ENCODE measurements at places on chromosomes 6 and 20.

GRCh38 chr20:13042458-13042794 is 33.7 kb downstream of the SPTLC3 start:
- DNase-seq, result no peak

DNA sequence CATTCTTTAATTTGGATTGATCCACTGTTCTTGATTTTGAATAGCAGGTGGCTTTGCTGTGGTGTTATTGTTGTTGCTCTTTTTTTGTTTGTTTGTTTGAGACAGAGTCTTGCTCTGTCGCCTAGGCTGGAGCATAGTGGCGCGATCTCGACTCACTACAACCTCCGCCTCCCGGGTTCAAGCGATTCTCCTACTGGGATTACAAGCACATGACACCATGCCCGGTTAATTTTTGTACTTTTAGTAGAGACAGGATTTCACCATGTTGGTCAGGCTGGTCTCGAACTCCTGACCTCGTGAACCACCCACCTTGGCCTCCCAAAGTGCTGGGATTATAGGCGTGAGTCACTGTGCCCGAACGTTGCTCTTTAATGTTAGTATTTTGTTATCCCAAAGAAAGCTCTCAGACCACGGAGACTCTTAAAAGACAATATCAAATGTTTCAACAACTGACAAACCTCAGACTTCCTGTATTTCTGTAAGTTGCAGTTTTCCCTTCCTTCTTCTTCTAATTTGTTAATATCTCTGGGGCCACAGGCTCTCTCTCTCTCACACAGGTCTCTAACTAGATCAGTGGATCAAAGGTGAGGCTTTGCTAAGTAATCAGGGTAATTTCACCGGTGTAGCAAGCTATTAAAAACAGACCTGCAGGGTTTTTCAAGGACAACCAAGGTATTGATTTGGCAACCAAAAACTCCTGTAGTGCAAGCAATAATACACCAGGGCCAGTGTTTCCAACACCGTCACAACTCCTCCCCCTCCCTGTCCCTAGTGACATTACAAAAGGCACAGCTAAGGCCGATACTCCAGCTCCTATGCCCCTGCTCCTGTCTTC is 48.8 kb upstream of the ZNF217 start:
- DNase-seq, result no peak

DNA sequence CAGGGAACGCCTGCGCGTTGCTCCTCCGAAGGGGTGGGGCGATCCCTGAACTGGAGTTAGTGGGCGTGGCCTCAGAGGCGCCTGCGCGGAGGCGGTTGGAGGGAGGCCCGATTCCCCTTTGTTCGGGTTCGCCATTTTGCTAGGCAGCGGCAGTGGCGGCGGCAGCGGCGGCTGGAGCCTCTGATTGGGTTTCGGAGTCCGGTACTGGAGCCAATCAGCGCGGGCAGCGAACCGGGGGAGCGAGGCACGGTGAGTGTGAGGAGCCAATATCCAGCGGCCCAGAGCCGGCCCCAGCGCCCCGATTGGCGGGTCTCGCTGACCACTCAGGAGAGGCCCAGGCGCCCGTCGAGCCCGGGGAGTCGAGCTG is at the start of gene NFYA:
NFYA (plus strand) TSS at position 139 of the 367 bp plus-strand sequence. CDS start 6,116 bp downstream, outside the sequence.
- DNase-seq, result no peak

- DNase-seq, result no peak
Measured at GRCh38 chr6:132020138-132020581, 69.0 kb upstream of the CCN2 start.

Measured in hippocampal formation (tissue), 2 donors.